ENCODE measurements at places on chromosomes 2 and 18.

DNA sequence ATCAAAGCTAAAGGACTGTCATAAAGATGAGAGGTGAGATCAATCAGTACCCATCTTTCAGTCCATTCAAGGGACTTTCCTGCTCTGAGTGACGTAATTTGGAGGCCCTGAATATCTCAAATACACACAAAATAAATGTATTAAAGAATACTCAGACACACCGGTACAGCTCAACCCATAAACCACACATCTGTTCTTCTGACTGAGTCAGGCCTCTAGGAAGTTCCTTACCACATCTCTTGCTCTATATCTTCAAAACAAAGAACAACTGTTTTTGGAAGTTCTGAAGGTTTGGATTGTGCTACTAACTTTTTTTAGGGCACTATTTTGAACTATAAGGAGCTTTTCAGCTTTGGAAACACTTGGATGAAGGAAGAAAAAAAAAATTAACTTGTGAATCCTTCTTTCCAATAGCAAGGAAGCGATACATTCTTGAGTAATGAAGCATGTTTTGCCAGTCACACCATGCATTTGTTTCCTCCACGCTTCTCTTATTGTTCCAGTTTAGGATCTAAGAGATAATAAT lies 866.5 kb upstream of the VRK2 start:
- peak; percentile 11 for DNase-seq

- peak; percentile 35 for DNase-seq
These were observed 34.0 kb downstream of the SH3RF3 start for GRCh38 chr2:109162999-109163398.

- peak; percentile 69 for DNase-seq
These were observed 4.2 kb upstream of the IL1R1 start for GRCh38 chr2:102138331-102138730.

DNA sequence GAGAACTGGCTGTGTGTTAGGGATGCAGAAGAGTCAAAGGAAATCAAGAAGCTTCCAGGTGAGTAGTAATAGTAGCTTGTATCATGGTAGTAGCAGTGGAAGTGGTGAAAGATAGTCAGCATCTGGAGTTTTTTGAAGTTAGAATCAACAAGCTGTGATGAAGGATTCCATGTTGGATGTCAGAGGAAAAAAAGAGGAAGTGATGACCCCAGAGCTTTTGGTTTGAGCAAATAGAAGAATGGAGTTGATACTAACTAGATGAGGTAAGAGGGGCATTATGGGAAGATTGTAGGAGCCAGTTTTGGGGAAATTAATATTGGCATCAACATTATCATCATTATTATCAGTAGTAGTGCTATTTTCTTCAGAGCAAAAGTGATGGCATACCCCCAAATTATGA lies 542.2 kb downstream of the XIRP2 start:
- no peak for DNase-seq

GRCh38 chr2:61620244-61621159 lies 82.3 kb upstream of the XPO1 start:
- peak; percentile 95 for DNase-seq

All from cardiac fibroblast (primary cell).